Activated T-helper 1 cell treated with anti-CD3 and anti-CD28 coated beads, Interleukin-12 subunit alpha, Interleukin-12 subunit beta, Interleukin-2, Interleukin-4 antibody, amounts not matched to agents 30 ng/mL and 10 ng/mL and 1 ng/mL, durations not matched to agents 14 hours and 24 hours and 36 hours (primary cell): ENCODE measurements at places on chromosomes 11 and 22. TPM values are rescaled to one million over a fixed set of nuclear protein-coding genes. Genes with fewer than 3 reads are reported as not detected.

- H3K36me3 ChIP-seq, result no peaks in the 10 kb centered on the region
- H3K27ac ChIP-seq, result no peak overlapping the region
- H3K4me1 ChIP-seq, result no peaks in the 10 kb centered on the region
- no peaks in the 10 kb centered on the region for H3K27me3 ChIP-seq
- no peak for DNase-seq
These were observed 407.4 kb upstream of the SYN3 start for GRCh38 chr22:33465554-33465953.

DNA sequence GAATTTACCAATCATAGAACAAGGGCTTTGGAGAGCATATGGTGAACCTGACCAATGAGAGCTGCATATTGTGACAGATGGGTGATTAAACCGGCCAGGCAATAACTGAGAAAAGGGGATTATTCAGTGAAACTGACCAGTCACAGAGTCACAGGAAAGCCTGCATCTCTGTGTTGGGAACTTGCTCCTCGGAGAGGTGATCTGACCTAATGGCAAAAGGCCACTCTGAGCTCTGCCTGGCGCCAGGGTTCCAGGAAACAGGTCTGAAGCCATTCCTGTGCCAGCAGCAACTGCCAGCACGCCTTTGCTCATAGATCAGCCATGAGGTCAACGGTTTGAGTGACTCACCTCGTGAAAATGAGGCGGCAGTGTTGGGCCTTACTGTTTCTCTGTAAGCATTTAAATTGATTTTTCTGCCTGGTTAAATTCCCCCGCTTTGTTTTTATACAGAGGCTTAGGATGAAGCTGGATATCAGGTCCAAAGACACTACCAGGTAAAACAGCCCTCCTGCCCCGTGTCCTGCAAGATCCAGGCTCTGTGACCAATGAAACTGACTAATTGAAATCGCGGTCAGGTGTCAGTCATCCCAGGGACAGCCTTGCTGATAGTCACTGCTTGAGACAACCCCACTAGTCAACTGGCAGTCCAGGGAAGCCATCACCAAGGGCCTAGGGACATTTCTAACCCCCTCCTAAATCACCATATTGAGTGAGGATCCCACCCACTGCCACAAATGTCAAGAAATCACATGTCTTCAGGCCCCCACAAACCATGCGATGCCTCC, 35.8 kb upstream of the MYOD1 start:
- H3K4me3 ChIP-seq, result no peak overlapping the region
- H3K27me3 ChIP-seq, result peaks cover 1% of the 10 kb centered on the region

GRCh38 chr22:20650294-20651207, 123.4 kb upstream of the SERPIND1 start:
- H3K36me3 ChIP-seq, result no peaks in the 10 kb centered on the region
- H3K27me3 ChIP-seq, result peaks cover 4% of the 10 kb centered on the region
- H3K27ac ChIP-seq, result no peak overlapping the region
- no peak for DNase-seq

GRCh38 chr11:18299721-18300120, 22.2 kb downstream of the HPS5 start:
- no peak overlapping the region for H3K4me3 ChIP-seq
- peaks cover 18% of the 10 kb centered on the region for H3K4me1 ChIP-seq
- no peak overlapping the region for H3K27ac ChIP-seq
- DNase-seq, result no peak
- peaks cover 51% of the 10 kb centered on the region for H3K36me3 ChIP-seq

- no peak overlapping the region for H3K27ac ChIP-seq
- H3K27me3 ChIP-seq, result no peaks in the 10 kb centered on the region
- no peak for DNase-seq
- H3K36me3 ChIP-seq, result no peaks in the 10 kb centered on the region
- H3K4me1 ChIP-seq, result no peaks in the 10 kb centered on the region
These were observed 617.2 kb upstream of the CHORDC1 start for GRCh38 chr11:90840071-90840470.

- H3K27me3 ChIP-seq, result no peaks in the 10 kb centered on the region
- H3K36me3 ChIP-seq, result no peaks in the 10 kb centered on the region
- no peaks in the 10 kb centered on the region for H3K4me1 ChIP-seq
- H3K27ac ChIP-seq, result no peak overlapping the region
- DNase-seq, result no peak
- no peak overlapping the region for H3K4me3 ChIP-seq
These were observed 229.1 kb upstream of the C11orf87 start for GRCh38 chr11:109192864-109193263.

PKDREJ gene
- total RNA-seq, result 0.03 TPM in 1 of 2 replicates, not detected in the other

RAC2 gene
- total RNA-seq, result 592 and 614 TPM in 2 replicates
